ENCODE measurements at places on chromosomes 2 and 18.

DNA sequence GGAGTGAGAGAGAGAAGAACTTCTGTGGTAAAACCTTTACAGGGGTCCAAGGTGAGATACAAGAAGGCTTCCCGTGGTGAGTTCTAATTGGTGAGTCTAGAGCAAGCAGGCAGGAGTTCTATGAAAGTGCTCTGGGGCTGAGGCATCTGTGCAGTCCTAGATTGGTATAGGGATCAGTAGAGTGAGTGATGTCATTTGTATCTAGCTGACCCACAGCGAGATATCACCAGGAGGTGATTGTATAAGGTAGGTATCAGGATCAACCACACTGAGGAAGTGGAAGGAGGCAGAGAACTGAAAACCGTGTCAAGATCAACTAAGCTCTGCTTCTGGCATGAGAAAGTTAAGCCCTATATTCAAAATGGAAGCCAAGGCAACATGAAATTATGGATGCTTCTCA is 1648.9 kb upstream of the TMEFF2 start:
- DNase-seq: no peak

- no peak for DNase-seq
Observed at GRCh38 chr2:120391911-120392665, 46.2 kb downstream of the INHBB start.

- DNase-seq: no peak
Observed at GRCh38 chr18:28005164-28005563, 171.8 kb downstream of the CDH2 start.

DNA sequence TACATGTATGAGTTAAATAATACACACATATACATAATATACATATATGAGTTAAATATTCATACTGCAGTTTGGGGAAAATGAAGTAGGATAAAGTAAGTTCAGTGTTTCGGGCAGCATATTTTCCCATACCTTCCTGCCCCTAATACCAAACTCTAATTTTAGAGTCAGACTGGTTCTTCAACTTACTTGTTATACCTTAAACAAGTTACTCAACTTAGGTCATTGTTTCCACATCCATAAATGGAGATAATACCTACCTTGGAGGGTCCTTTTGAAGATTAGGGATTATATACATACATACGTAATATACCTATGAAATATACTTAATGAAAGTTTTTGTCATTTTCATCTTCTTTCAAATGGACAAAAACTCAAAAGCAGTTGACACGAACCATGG is 8.4 kb downstream of the MEMO1 start:
- DNase-seq: no peak

DNA sequence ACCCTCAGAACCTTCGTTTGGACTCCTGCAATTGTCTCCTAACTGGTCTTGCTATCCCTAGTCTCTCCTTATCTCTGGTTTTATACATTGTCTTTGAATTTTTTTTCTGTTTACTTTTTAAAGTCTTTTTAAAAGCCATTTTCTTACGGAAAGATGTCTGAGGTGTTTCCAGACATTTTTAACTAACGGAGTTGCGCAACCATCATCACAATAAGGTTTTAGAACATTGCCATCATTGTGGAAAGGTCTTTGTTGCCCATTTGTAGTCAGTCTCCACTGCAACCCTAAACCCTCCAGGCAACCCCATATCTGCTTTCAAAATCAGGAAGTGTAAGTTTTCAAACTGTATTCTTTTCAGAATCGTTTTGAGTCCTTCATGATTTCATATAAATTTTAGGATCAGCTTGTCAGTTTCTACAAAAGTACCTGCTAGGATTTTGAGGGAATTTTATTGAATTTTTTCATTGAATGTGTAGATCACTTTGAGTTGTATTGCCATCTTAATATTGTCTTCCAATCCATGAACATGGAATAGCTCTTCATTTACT is 46.3 kb downstream of the ANKRD12 start:
- DNase-seq: no peak

DNA sequence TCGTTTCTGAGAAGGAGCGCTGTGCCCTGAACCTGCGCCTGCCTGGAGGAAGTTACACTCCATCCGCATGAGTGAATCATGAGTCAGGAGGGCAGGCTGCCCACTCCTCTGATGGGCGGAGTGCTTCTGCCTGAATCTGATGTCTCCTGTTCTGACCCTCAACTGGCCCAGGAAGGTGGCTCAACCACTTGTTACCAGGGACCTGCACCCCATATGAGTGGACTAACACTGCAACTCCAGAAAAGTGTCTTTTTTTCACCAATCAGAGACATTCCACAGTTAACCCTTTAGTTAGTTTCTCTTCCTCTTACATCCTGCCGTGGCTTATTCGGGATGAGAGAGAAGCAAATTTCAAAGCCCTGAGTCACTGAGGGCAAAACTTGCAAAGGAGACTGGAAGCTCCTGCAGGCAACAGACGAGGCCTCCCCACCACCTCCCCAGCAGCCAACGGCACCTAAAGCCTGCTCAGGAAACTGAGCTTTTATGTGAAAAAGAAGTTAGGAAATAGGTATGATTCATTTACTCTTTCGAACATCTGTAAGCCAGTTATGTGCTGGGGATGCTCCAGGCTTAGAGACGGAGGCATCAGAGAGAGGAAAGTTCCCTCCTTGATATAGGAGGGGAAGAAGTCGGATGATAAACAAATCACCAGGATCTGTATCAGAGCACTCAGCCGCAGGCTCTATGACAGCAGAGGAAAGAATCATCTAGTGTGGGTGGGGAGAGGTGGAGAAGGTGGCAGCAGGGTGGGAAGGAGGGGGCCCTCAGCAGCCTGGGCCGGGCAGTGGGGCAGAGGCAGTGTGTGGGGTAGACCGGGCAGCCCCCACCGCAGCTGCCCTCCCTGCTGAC is 30.9 kb downstream of the MBP start:
- DNase-seq: peak; percentile 63

DNA sequence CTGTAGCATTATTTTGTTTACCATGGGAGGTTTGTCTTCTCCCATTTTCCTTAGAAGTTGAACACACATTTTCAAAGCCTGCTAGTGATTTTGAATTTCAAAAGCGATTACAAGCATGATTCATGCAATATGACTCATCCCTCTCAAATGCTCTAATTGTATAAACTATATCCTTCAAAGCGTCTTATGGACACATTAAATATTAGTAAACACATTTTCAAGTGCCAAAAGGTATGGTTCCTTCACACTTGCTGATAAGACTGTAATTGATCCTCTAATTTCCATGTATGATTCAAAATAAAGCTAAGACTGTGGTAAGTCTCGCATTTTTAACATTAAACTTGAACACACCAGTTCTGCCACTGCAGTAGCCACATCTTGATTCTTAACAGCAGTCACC is 512.9 kb downstream of the LRRTM4 start:
- DNase-seq: no peak

DNA sequence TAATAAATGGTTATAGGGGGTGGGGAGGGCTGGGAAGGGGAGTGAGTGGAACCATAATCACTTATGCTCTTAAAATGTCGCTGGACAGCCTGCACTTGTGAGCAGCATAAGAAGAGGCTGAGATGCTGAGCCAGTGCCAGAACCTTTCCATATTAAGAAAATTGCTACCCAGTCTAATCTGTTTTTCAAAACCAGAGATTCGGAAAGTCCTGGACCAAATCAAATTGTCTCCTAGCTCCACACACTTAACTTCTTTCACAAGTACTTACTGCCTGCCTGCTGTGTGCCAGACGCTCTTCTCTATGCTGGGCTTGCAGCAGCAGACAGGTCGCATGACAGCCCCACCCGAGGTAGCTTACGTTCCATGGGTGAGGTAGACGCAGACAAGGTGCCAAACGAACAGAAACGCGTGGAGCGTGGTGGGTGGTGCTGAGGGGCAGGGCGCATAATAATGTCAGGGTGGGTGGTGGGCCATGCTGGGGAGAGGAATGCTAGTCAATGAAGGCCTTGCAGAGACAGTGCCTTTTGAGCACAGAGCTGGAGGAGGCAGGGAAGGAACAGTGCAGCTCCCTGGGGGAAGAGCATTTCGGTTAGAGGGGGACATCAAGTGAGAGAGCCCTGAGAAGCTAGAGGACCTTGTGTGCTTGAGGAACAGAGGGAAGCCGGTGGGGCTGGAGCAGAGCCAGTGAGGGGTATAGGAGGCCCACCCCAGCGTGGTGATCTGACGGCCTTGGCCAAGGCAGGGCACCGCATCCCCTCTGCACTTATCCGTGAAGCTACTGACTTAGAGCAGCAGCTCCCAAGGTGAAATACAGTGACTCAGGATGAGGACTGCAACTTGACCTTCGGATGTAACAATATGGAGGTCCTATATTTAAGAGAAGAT is 123.5 kb upstream of the DAPL1 start:
- DNase-seq: no peak

DNA sequence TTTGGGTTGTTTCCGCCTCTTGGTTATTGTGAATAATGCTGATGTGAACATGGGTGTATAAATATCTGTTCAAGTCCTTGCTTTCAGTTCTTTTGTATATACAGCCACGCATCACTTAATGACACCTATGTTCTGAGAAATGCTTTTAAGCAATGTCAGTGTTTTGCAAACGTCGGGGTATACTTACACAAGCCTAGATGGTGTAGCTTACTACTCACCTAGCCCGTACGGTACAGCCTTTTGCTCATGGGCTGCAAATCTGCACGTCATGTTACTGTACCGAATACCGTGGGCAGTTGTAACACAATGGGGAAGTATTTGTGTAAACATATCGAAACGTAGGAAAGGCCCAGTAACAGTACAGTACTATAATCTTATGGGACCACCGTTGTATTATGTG is 12.4 kb downstream of the RALB start:
- DNase-seq: no peak

DNA sequence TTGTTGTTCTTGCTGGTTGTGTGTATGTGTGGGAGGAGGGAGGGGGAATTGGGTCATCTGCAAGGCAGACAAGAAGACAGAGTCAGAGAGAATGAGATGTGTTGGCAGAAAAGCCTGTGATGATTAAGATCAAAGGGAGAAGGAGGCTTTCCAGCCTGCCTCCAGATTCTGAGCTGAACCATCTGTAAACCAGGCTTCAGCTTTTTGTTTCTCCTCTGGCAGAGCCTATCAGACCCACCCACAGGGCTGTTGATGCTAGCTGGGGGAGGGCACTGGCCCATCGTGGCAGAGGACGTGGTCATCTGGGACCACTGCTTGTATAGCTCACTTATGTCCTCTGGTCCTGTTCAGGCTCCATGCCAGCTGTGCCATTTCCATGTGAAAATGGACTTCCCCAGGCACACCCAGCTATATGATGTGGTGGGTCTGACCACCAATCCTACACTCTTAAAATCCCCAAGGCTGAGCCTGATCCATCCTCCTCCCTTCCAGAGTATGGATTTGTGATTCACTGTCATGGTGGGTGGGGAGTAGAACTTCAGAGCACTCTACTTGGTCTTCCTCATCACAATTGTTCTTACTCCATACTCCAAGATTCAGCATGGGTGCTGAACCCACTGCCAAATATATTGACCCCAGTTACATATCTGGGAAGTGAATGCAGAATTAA is 27.8 kb upstream of the COL6A3 start:
- no peak for DNase-seq

DNA sequence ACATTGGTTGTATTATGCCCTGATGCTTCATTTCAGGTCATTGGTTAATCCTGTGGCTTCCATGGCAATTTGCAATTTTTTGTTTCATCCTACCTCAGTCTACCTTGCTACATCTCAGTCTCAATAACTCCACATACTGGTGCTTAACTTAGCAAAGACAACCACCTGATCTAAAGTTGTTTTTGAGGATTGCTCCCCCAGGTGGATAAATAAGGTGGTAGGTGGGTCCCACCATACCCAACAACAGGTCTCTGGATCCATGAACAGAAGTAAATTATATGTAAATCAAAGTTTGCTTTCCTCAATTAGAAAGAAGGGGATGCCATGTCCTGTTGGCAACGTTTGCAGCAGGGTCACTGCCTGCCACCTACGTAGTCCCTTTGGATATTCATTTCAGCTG is 7.0 kb downstream of the XIRP2 start:
- no peak for DNase-seq

DNA sequence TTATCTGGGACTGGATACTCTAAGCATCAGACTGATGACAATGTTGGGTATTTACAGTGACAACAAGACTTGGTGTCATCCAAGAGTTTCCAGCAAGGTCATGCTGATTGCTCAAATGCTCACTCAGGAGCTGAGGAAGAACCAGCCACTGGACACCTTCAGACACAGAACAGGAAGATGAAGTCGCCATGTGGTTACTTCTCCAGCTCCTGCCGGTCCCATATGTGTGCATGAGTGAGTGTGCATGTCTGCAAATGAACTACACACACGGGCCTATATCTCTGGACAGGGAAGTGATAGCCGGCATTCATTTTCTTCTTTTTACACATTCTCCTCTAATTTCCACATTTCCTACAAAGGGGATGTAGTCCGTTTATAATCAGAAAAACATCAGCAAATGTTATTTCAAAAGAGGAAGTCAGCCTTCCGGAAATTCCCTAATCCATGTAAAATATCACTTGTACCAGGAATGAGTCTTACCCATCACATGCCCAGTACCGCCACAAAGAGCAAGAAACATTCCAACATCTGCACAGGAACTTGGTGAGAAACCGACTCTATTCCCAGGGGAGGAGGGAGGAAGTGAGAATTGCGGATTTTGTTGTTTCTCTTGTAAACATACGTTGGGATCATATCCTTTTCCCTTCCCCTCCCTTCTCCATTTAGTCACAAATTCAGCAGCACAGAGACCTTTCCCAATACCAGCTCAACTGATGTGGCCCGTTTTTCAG is 10.8 kb downstream of the RFX8 start:
- DNase-seq: peak; percentile 11

All from bone marrow (tissue), 2 donors.